ENCODE measurements at places on chromosomes 2 and 18. TPM values are rescaled to one million over a fixed set of nuclear protein-coding genes. Genes with fewer than 3 reads are reported as not detected.

The TMEM237 gene
- polyA plus RNA-seq: 16.6 TPM

The ERCC3 gene
- polyA plus RNA-seq: 38.2 TPM

DNA sequence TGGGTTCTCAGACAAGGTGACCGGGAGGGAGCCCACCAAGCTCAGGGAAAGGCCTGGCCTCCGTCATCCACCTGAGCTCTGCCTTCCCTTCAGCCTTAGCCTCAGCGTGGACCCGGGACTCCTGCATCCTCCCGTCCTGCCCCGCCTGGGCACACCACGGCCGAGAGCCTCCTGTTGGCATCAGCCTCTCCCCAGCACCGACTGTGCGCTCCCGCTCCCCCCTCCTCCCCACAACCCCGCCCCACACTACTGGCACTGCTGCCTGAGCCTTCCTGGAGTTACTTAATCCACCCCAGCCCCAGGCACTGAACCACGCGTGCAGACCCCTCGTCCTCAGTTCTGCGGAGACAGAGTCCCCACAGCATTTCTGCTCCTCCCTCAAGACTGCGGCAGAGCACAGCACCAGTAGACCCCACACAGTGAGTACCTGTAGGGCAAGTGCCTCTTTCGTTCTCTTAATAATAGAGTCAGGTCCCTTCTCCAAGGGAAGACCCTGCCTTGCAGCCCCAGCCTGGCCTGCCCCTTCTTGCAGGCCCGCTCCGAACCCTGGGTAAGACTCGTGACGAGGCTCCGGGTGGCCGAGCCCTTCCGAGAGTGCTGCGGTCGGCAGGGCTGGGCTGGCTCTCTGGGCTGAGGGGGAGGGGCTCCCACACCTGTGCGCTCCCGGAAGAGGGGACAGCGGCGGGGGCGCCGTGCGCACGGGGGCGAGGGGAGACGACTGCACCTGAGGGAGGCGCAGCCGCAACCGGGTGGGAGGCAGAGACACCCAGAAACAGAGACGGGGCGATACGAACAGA lies at the start of gene AMER3:
TSS of gene AMER3 (plus strand) at position 285 of the 797 bp plus-strand sequence. CDS start 6,533 bp downstream, outside the sequence.
- DNase-seq: no peak

DNA sequence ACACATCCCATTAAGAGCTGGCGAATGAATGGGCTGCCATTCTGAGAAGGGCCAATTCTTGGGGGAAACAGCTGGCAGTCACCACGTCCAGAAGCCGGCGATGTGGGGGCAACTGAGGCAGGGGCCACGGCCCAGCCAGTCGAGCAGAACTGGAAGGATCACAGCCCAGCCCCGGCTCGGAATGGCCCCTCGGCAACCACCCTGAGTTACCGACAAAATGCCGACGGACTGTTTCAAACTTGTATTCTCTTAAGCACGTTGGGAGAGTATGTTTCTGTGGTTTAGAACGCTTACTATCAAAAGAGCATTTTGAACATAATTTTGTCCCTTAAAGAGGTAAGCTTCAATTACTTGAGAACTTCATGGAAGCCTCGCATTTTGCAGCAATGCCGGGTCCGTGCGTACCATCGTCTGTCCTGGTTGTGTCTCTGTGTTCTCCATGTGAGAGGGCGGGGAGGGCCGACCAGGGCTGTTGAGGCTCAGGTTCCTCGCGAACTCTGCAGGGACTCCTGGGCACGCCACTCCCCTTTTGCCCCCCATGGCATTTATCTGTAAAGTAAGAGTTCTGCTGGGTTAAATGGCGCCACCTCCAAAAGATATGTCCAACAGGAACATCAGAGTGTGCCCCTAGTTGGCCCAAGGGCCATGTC lies 155.9 kb downstream of the TWIST2 start:
- DNase-seq: no peak

DNA sequence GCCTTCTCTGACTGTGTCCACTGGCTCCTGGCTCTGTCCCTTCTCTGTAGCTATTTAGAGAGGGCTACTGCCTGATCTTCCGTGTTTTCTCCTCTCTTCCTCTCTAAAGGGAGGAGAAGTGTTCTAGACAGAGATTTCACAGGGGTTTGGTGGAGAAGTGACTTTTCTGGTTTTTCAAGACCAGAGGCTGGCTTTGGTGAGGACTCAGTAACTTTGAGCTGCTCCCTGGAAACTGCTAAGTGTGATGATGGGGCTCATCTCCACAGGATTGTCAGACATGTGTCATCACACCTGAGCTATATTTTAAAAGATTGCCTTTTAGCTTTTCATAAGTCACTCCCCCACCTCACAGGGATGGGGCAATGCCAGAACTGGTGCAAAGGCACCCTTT lies 6.2 kb downstream of the MAL start:
- DNase-seq: no peak

GRCh38 chr2:47485751-47486300 lies 82.9 kb downstream of the MSH2 start:
- DNase-seq: no peak

GRCh38 chr2:142100970-142101369 lies 29.8 kb downstream of the LRP1B start:
- no peak for DNase-seq
